ENCODE measurements at places on chromosomes 12 and 14.
A peak's percentile ranks its signal among the peaks of the same experiment; 100 is the strongest.

DNA sequence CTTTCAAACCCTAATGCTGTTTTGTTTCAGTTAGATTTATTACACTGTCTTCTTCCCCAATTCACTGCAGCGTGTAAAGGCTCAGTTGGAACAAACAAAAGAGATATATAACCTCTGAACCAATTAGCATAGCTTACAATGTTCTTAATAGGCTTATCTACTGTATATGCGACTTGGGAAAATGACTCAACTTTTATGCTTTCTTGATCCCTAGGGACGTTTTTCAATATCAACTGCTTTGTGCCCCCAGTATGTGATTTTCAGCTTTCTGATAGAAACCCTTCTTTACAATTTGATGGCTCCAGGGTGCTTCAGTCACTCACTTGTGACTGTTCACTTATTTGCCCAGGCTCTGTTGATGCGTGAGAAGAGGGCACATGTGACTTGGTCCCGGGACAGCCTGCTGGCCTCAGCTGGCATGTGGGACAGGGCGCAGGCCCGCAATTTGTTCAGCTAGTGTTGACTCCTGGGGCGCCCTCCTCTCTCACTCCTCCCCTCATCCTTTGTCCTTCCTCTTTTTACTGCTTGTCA is 107.1 kb downstream of the TMTC2 start:
- DNase-seq, result no peak

GRCh38 chr14:51652168-51653078 is 713 bp downstream of the FRMD6 start:
- DNase-seq, result no peak

GRCh38 chr14:98916476-98916875 is 355.5 kb downstream of the BCL11B start:
- no peak for DNase-seq

- peak; percentile 21 for DNase-seq
These were observed 285.4 kb downstream of the ALG10B start for GRCh38 chr12:38601949-38602348.

DNA sequence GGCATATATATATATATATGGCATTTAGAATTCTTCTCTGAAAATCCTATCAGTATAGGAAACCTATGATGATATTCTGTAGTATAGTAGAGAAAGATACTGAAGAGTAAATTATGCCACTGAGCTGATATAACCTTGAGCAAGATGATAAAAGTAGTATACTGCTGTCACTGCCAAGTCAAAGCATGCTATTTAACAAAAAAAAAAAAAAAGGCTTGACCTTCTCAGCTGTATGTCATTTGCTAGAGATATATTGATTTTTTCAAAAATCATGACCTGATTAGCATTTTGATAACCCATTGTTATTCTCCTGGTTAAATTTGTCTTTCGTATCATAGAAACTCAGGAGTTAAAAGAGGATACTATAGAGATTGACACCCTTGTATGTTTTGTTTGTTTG is 299.4 kb downstream of the ADAMTS20 start:
- no peak for DNase-seq

GRCh38 chr12:108305991-108306501 is 33.1 kb downstream of the CMKLR1 start:
- DNase-seq, result no peak

DNA sequence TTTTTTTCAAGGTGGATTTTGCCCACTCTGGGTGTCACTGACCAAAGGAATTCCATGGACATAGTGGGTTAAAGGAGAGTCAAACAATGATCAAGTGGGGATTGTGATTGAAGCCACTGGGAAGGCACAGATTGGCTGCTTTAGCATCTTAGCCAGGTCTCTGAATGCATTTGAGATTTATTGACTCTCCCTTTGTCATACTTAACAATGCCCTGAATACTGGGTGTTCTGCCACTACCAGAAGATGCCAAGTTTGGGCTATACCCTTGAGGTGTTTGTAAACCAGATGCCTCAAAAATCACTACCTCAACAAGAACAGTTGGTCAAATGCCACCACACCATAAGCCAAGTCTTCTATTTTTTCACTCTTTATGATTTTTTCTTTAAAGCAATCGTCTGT is 114.8 kb downstream of the GTF2A1 start:
- DNase-seq, result no peak

DNA sequence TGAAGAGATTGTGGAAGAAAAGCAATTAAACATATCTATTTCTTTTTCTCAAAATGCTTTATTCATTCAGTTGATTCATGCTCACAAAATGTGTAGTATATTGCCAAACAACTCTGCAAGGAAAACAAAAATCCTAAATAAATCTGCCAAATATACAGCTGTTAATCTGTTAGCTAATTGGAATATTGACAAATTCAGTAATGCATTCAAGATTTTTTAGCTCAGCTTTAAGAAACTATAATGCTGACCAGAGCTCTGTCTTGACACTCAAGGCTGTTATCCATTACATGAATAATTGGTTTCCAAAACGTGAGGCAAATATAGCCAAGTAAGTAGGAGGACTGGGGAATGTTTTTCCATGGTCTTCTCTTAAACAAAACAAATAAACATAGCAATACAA is 146.8 kb downstream of the TMTC2 start:
- no peak for DNase-seq

DNA sequence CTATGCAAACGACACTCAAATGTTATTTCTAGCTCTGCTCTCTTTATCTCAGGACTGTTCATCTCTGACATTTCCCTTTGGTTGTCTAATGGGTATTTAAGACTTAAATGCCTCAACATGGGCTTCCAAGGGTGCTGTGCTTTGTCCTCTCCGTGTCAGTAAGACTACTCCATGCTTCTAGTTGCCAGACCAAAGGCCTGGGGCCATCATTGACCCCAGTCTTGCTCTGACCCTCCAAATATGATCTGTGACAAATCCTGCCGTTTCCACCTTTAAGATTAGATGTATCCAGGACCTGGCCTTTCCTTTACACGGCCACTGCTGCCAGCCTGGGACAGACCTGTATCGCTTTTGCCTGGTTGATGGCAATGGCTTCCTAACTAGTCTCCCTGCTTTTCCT is 126.3 kb upstream of the DYRK2 start:
- no peak for DNase-seq

GRCh38 chr12:81206429-81206828 is 128.6 kb downstream of the ACSS3 start:
- no peak for DNase-seq

- DNase-seq, result no peak
These were observed 11.7 kb upstream of the CREBL2 start for GRCh38 chr12:12599750-12600643.

DNA sequence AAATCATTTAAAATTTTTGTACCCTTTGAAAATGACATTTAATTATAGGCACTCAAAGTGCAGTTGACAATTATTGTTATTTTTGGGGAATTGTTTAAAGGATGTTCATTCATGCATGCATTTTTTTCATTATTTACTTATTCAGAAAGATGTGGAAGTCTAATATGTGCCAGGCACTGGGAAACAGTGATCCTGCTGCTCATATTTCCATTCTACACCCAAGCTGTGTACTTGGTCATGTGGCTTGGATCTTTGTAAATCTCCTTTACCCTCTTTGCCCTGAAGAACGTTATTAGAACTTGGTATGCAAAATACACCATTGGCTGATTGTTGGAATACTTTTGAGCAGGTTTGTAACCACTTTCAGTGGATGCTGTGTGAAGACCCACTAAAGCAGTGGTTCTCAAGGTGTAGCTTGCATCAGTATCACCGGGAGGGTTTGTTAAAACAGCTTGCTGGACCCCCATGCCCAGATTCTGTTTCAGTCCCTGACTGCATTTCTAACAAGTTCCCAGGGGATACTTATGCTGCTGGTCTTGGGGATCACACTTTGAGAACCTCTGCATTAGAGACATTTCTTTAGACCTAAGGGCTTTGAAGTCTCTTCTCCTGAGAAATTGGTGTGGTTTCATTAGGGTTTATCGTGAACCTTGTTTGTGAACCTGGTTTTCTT is 47.5 kb downstream of the PRKCH start:
- DNase-seq, result no peak

DNA sequence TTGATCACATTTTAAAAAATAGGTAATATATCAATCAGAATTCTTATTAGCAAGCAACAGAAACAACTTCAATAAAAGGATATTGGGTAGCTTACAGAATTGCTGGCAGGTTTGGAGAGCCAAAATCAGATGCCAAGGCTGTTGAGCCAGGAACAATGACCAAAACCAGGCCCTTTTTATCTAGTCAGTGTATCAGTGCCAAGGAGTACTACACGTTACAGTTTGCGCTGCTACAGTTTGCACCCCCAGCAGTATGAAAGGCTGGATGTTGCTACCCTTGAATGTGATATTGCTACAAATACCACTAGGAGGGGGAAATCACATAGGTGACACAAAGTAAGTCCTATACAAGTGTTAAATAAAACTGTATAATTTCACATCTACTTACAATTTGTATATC is 19.3 kb downstream of the CGRRF1 start:
- no peak for DNase-seq

DNA sequence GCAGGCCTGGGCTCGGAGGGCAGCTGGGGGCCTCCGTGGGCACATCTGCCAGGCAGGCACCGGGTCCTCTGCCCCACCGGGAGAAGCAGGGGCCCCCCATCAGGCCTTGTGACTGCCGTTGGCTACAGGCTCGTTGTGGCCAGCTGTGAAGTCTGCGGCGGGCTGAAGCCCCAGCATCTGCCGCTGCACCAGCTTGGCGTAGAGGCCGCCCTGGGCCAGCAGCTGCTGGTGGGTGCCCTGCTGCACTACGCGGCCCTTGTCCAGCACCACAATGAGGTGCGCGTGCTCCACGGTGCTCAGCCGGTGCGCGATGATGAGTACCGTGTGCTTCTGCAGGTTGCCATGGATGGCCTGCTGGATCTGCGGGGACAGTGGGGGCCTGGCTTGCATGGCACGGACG is 33.9 kb upstream of the VPS37B start:
- no peak for DNase-seq

GRCh38 chr14:75143761-75144527 is 17.1 kb upstream of the NEK9 start:
- no peak for DNase-seq

GRCh38 chr14:30710876-30711275 is 88.8 kb downstream of the SCFD1 start:
- no peak for DNase-seq

DNA sequence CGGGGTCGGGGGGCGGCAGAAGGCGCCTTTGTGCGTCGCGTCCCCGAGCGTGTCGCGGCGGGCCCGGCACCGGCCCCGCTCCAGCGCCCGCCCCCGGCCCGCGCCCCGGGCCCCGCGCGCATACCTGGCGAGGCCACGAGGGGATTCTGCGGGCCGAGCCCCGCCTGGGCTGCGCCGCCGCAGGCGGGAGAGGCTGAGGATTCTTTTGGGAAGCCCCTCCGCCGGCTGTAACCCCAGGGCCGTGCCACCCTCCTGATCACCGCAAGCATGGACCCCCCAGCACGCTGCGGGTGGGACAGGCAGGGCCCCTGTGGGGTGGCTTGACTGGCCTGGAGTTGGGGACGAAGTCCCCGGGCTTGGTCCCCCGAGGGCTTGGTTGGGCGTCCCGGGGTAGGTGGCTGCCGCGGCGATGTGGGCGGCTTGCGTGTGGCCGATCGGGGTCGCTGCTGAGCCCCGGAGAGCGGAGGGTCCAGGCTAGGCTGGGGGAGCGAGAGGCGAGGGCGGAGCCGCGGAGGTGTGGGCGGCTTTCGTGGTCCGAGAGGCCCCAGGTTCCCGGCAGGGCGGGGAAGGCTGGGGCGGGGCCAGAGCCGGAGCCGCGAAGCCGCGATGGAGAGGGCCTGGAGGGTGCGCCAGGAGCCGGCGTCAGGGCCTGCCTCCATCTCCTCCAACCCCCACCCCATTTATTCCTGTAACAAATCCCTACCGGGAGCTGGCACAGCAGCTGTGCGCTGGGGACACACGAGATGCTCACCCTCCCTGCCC is 28.4 kb upstream of the GPR132 start:
- DNase-seq, result peak; percentile 80

GRCh38 chr12:20077618-20078017 is 290.7 kb upstream of the PDE3A start:
- DNase-seq, result no peak

DNA sequence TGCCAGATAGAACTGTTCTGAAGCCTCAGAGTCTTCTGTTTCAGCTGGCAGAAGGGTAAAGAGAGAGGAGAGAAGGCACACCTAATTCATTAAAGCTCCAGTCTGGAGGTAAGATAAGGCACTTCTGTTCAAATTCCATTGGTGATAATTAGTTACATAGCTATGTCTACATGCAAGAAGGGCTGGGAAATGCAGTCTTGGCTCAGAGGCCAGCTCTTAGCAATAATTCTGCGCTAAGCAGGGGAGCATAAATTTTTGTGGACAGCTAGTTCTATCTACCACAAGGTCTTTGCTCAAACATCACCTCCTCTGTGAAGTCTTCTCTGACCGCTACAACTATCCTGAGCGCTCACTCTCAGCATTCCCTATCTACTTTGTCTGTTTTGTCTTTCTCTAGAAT is 14.3 kb upstream of the E2F7 start:
- no peak for DNase-seq

- no peak for DNase-seq
These were observed 30.6 kb downstream of the WIF1 start for GRCh38 chr12:65090461-65090860.

GRCh38 chr14:70642303-70643235 is 853 bp downstream of the TTC9 start:
- no peak for DNase-seq

DNA sequence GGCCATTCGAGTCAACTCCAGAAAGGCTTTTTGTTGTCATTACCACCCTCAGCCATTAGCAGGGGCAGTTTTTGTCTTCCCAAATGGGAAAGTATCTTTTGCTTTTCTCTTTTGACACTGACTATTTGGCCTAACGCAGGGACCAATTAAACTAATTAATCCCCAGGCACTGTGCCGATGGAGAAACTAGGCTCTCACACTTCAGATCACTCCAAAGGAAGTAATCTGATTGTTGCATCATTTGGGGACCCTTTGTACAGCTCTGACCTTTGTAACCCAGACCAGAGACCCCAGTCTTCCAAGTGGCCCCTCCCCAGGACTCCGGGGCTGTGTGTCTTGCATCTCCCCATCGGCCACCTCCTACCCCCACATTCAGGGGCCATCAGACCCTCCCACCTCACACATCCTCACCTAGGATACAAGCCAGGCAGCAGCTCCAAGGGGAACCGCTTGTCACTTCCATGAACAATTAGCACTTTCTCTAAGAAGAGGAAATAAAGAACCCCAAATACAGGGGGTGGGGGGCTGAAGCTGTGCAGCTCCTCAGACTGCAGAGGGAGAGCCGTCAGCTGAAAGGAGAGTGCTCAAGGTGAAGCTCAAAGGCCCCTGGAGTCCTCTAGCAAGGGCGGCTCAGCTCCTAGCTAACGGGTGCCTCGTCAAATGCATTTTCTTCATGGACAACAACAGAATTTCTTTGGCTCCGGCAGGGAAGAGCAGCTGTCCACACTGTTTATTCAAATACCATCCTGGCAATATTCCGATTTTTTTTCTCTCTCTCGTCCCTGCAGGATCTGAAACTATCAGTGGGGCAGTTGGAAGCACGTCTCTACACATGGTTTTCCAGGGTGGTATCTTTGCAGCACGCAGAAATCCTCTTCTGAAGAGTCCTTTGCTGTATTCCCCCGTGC is 64.3 kb upstream of the DIO3 start:
- no peak for DNase-seq

GRCh38 chr14:79050787-79051727 is 880.9 kb downstream of the NRXN3 start:
- no peak for DNase-seq

GRCh38 chr12:12922191-12922616 is 29.8 kb downstream of the GPRC5D start:
- DNase-seq, result no peak
